ENCODE measurements at places on chromosomes 11 and 22.

- no peak for DNase-seq
Observed at GRCh38 chr22:46018859-46019258, 41.9 kb upstream of the WNT7B start.

- no peak for DNase-seq
Observed at GRCh38 chr11:88173956-88174355, 1.3 kb downstream of the RAB38 start.

DNA sequence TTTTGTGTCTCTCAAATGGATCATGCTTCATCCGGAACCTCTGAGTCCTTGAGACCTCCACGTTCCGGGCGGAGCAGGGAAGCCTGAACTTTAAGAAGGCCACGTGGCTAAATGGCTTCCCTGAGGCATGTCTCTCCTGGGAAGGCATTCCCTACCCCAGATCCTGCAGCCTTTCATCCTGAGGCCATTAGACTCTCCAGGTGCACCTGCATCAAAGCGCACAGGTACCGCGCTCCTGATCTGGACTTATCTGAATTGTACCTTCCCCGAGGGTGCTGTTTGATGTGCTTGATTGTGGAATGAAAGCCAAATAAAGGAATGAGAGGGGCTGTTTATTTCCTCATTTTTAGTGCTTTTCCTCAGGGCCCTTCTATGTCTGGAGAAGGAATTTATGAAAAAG, 22.5 kb downstream of the C22orf31 start:
- DNase-seq, result no peak

GRCh38 chr11:16909359-16910035, 104.7 kb downstream of the PLEKHA7 start:
- no peak for DNase-seq

- peak; percentile 83 for DNase-seq
Observed at GRCh38 chr22:30485362-30485988, 13.7 kb upstream of the SEC14L3 start.

Measured in activated CD8-positive, alpha-beta T cell treated with anti-CD3 and anti-CD28 coated beads, Interleukin-2, amount 10 ng/mL, durations not matched to agents 7 days and 5 days (primary cell).